ENCODE measurements at places on chromosomes 5 and 9.
A peak's percentile ranks its signal among the peaks of the same experiment; 100 is the strongest.

DNA sequence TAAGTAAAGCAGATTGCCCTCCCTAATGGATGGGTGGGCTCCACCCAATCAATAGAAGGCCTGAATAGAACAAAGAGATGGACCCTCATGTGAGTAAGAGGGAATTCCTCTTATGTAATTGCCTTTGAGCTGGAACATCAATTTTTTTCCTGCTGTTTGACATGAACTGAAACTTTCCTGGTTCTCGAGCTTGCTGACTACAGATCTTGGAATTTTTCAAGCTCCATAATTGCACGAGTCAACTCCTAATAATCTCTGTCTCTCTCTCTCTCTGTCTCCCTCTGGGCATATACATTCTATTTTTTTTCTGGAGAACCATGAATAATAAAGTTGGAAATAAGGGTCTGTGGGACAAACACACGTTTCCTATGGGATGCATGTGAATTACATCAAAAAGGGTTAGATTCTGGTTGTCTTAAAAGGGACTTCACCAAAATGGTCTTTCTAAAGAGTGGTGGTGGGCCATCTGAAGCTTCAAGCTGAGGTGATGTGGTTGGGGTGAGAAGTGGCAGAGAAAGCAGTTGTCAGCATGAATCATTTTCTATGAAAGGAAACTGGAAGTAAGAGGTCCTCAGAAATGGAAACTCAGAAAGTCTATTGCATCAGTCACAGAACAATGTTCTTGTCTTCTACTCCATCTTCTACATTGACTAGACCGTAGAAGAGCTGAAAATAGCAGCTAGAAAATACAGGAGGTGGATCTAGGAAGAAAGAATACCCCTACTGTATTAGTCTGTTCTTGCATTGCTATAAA is 47.0 kb upstream of the HOMER1 start:
- H3K4me3 ChIP-seq: no peak overlapping the region
- no peaks in the 10 kb centered on the region for H3K27me3 ChIP-seq
- no peak overlapping the region for H3K27ac ChIP-seq
- no peaks in the 10 kb centered on the region for H3K36me3 ChIP-seq
- DNase-seq: no peak

- H3K27me3 ChIP-seq: peaks cover 2% of the 10 kb centered on the region
- H3K36me3 ChIP-seq: no peaks in the 10 kb centered on the region
- H3K4me3 ChIP-seq: no peak overlapping the region
- no peak for DNase-seq
Observed at GRCh38 chr9:120292606-120293005, 287.4 kb downstream of the CDK5RAP2 start.

- no peaks in the 10 kb centered on the region for H3K36me3 ChIP-seq
- no peak overlapping the region for H3K4me3 ChIP-seq
- H3K27ac ChIP-seq: peak overlapping the region; percentile 49
- H3K4me1 ChIP-seq: peaks cover 39% of the 10 kb centered on the region
- no peak for DNase-seq
- peaks cover 7% of the 10 kb centered on the region for H3K27me3 ChIP-seq
Observed at GRCh38 chr9:71814815-71815214, 46.5 kb upstream of the CEMIP2 start.

DNA sequence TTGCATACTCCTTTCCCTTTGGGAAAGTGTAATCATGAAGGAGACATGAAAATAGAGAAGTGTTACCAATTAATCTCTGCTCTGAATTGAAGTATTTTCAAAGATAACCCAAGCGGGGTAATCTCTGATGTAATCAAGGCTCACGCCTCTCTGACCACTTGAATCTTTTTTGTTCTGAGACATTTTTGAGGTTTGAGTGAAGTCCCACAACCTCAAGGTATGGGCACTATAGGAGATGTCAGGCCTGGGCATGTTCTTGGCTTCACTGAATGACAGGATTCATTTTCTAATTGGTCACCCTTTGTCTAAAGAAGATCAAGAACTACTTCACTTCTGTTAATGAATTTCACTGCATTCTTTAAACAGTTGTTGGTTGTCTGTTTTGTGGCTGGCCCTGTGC is 23.7 kb downstream of the ENHO start:
- H3K27me3 ChIP-seq: peaks cover 10% of the 10 kb centered on the region
- peaks cover 39% of the 10 kb centered on the region for H3K4me1 ChIP-seq
- H3K36me3 ChIP-seq: peaks cover under 1% of the 10 kb centered on the region
- no peak for DNase-seq
- H3K4me3 ChIP-seq: peak overlapping the region; percentile 64

- H3K27ac ChIP-seq: no peak overlapping the region
- H3K27me3 ChIP-seq: peaks cover 3% of the 10 kb centered on the region
- DNase-seq: no peak
Observed at GRCh38 chr5:133950821-133951612, 17.4 kb downstream of the C5orf15 start.

GRCh38 chr5:52657247-52657645 is 130.5 kb upstream of the ITGA1 start:
- DNase-seq: no peak
- no peaks in the 10 kb centered on the region for H3K36me3 ChIP-seq
- no peaks in the 10 kb centered on the region for H3K4me1 ChIP-seq
- H3K4me3 ChIP-seq: no peak overlapping the region
- H3K27ac ChIP-seq: no peak overlapping the region
